Spleen (tissue), 13 donors: ENCODE measurements at places on chromosomes 2 and 18. TPM values are rescaled to one million over a fixed set of nuclear protein-coding genes. Genes with fewer than 3 reads are reported as not detected.
A peak's percentile ranks its signal among the peaks of the same experiment; 100 is the strongest.

Gene REG3A
- total RNA-seq = not detected

DNA sequence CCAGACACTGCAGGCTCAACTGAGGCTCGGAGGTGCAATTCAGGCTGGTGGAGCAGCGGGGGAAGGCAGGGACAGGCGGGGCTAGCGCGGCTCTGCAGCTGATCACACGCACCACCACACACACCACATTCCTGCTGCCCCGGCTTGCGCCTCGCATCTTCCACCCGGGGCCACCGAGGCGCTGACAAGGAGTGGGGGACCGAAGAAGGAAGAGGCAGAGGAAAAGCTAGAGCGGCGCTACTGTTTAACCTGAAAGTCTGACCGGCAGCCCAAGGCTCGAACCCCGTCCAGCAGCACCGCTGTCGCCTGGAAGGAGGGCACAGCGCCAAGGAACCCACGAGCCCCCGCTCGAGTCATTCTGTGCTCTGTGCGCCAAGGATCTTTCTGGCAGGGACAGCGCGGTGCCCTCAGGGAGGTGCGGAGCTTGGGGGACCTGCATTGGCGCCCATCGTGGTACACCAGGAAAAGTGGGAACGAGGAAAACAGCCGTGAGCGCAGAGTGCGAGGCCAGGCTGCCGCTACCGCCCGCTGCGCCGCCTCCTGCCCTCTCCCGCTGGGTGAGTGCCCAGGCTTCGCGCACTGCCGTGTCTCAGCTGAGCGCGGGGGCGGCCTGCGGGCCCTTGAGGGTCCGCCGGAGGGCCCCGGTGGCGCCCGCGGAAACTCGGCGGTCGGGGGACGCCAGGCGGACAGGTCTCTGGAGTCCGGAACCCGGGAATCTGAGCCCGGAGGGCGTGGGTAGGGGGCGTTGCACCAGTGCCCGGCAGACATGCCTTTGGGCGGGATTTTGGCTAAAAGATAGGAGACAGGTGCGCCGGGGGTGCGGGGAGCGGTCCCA lies 860 bp upstream of the KCNJ3 start:
- H3K27me3 ChIP-seq = peaks cover 28% of the 10 kb centered on the region
- no peak overlapping the region for H3K27ac ChIP-seq
- peak; percentile 71 for DNase-seq
- peaks cover 6% of the 10 kb centered on the region for H3K4me1 ChIP-seq
- peak overlapping the region; percentile 37 for H3K4me3 ChIP-seq

- H3K4me1 ChIP-seq = no peaks in the 10 kb centered on the region
- peak overlapping the region; percentile 68 for H3K27ac ChIP-seq
- H3K4me3 ChIP-seq = no peak overlapping the region
- no peaks in the 10 kb centered on the region for H3K27me3 ChIP-seq
Observed at GRCh38 chr2:166803373-166804000, 84.8 kb upstream of the XIRP2 start.

GRCh38 chr2:219493086-219493485 lies 5.6 kb upstream of the GMPPA start:
- H3K27ac ChIP-seq = no peak overlapping the region
- peaks cover 100% of the 10 kb centered on the region for H3K27me3 ChIP-seq
- no peak for DNase-seq
- peaks cover 16% of the 10 kb centered on the region for H3K4me1 ChIP-seq
- H3K4me3 ChIP-seq = no peak overlapping the region
